AG09309 (cell line): ENCODE measurements at places on chromosomes 7 and 10.

- DNase-seq: no peak
Measured at GRCh38 chr10:49360271-49361177, 35.4 kb downstream of the DRGX start.

- DNase-seq: no peak
Measured at GRCh38 chr7:23490357-23491135, 20.3 kb upstream of the IGF2BP3 start.

DNA sequence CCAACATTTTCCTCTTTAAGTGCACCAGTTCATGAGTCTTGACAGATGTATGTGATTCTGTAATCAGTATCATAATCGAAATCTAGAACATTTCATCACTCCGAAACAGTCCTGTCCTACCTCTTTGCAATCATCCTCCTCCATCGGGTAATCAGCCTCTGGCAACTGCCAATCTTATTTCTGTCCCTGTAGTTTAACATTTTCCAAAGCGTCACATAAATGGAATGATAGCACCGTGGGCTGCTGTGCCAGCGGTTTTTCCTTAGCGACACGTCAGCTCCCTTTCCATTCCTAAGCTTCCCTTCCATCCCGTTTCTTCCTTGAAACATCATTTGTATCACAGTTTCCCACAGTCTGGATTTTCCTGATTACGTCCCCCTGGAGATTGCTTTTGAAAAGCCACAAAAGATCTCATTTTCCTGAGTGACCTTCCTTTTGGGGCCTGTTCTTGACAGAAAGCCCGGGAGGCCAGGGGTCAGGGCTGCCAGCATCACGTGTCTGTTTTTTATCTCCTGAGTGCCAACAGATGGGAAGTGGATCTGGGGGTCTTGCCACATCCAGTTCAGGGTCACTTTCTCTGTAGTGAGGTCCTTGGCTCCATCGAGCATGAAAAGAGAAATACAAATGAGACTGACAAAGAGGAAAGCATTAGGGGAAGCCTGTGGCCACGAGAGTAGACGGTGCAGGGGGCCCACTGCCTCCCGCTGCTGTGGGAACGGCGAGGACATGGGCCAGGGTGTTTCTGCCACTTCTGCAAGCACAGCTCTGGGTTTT, 31.6 kb downstream of the TMEM120A start:
- peak; percentile 42 for DNase-seq

DNA sequence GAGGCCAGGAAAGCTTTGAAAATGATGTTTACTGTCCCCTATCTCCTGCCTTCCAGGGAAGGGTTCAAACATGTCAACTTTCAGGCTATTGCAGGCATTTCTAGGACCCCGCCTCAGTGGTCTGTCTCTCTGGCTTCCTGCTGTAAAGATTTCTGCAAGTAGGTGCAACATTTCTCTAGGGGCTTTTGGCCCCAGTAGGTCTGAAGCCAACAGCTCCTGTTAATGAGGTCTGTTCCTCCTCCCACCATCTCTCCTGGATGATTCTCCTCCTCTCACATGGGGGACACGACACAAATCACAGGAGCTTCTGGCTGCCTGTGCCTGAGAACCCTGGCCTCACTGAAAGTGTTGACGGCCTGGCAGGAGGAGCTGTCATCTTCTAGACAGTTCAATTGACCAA, 194.3 kb downstream of the CYP26A1 start:
- no peak for DNase-seq

GRCh38 chr10:80015911-80016830, 62.3 kb upstream of the TMEM254 start:
- no peak for DNase-seq

GRCh38 chr7:39985398-39985918, 35.4 kb downstream of the CDK13 start:
- no peak for DNase-seq
